Activated T-cell treated with anti-CD3 and anti-CD28 coated beads, Interleukin-2, amount 50 U/mL, for 1 hour (primary cell): ENCODE measurements at places on chromosomes 6 and 20.
A peak's percentile ranks its signal among the peaks of the same experiment; 100 is the strongest.

- DNase-seq: no peak
Observed at GRCh38 chr20:46004889-46005473, 3.7 kb upstream of the MMP9 start.

- no peak for DNase-seq
Observed at GRCh38 chr6:133432021-133432989, 191.1 kb downstream of the EYA4 start.

- DNase-seq: no peak
Observed at GRCh38 chr6:160439751-160440150, 91.6 kb downstream of the SLC22A3 start.

GRCh38 chr6:10831609-10832008 lies 6.7 kb downstream of the MAK start:
- no peak for DNase-seq

- DNase-seq: peak; percentile 71
Observed at GRCh38 chr6:90397929-90398674, 101.5 kb upstream of the BACH2 start.

DNA sequence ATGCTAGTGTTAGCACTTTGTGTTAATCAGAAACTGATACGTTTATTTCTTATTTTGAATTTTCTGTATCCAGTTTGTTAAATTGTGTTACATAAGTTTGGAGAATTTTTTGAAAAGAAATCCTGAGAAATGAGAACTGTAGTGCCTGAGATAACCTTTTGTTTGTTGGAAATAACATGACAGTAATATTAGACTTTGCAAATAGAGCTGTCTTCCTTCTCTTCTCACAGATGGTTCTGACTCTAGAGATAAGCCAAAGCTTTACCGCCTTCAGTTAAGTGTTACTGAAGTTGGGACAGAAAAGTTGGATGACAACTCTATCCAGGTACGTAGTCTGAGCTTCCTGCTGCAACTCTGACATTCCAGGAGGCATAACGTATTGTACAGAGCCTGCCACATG lies 69.9 kb downstream of the AFDN start:
- DNase-seq: no peak

DNA sequence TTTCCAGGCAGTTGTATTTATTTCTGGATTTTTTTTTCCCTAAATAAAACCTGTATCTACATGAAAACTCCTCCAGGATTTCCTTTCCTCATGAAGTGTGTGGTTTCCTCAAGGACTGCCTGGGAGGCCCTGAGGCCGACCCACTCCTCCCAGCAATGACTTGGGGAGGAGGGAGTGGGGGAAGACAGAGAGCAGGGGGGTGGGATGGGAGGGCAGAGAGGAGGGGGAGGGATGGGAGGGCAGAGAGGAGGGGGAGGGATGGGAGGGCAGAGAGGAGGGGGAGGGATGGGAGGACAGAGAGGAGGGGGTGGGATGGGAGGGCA lies 161.8 kb upstream of the AGPAT4 start:
- DNase-seq: no peak
